Activated CD4-positive, alpha-beta T cell treated with anti-CD3 and anti-CD28 coated beads for 36 hours (primary cell): ENCODE measurements at places on chromosomes 16 and 17. TPM values are rescaled to one million over a fixed set of nuclear protein-coding genes. Genes with fewer than 3 reads are reported as not detected.

CIAPIN1 gene
- 41.7 TPM for total RNA-seq

MYH11 gene
- not detected for total RNA-seq

DNA sequence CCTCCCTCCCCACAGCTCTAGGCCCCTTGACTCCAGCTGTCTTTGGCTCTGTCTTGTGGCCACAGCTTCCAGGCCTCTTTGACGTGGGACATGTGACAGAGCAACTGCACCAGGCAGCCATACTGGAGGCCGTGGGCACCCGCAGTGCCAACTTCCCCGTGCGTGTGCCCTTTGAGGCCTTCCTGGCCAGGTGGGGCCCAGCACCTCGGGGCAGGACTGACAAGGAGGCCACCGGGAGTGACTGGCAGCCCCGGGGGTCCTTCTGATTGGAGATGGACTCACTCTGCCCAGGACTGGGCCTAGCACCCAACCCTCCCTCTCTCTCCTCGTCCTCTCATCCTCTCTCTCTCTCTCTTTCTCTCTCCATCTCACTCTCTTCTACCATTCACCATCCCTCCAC lies 15.5 kb downstream of the MYO15B start:
- DNase-seq = no peak

KRT20 gene
- total RNA-seq = not detected

DNA sequence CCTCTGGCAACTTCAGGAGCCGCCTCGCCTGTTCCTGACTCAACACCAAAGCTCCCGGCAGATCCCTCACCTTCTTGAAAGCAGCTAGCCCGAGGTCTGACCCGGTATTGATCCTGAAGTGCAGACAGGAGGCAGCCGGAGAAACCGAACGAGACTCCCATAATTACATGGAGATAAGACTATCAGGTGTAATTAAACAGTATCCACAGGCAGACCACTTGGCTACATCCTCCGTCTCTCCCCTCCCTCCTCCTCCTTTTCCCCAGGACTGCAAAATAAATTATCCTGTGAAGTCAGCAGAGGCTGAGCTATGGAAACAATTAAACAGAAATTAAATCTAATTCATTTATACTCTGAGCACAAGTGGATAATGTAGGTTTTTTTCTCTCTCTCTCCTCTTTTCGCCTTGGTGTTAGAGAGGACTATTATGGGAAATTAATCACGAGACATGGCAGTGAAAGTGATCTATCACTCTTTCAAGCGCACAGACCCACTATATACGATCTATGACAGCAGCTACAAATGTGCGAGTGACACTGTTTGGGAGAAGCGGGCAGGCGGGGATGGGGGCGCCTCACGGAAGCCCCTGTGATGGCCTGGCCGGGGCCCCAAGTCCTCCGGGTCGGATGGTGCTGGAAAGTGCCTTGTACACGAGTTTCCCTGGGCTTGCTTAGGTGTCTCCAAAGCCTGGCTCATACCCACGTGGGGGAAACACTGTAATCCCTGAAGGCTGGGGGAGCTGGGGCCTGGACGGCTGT lies 92.8 kb downstream of the RBFOX3 start:
- no peak for DNase-seq

DNA sequence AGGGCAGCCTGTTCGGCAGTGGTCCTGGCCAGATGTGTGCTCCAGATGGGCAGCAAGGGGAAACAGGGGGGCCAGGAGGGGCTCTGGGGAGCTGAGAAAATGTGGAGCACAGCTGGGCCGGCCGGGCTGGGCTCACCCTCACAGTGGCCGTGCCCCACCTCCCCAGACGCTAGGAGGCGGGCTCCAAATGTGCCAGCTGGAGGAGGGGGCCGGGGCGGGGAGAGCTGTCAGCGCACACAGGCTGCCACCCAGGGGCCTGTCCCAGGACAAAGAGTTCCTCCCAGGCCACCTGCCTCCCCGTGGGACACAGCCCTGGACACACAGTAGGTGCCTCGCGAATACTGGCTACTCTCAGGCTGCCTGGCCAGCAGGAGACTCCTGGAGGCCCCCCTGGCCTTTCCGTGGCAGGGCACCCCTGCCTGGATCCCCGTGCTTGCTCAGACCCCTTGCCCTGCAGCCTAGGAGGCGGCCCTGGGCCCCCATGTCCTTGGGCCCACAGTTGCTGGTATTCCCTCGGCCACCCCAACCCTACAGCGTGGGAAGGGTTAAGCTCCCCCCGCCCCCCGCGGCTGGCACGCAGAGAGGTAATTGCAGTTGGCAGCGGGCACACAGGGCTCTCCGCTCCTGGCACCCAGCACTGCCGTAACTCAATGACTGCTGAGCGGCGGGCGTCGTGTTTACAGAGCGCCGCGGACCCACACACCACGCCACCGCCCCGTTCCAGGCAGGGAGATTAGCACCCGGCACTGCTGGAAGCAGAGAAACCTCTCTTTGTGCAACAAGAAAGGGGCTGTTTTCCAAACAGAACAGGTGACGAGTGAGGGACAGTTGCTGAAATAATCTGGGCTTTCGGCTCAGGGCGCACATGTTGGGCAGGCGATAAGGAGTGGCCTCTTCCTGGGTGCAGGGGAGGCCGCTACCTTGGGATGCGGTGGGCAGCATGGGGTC lies 32.2 kb downstream of the BAHCC1 start:
- DNase-seq = no peak

DNA sequence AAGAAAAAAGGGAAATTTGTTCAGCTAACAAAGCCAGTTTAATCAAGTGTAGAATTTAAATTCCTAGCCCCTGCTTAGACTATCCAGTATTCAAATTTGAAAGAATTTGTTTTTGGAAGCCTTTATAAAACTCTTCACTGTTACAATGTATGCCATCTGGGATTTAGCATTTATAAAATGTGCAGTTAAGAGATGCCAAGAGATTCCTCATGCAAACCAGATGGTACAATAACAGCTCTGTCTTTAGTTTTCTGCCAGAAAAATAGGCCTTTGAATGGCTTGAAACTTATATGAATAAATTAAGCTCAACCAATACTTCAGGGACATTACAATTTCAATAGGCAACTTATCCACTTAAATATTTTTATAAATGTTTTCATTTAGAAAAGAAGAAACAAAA lies 6.8 kb upstream of the ANKS4B start:
- no peak for DNase-seq

- DNase-seq = no peak
Measured at GRCh38 chr16:51161440-51162195, 10.5 kb upstream of the SALL1 start.
